ENCODE measurements at places on chromosomes 11 and 22.

GRCh38 chr11:113841691-113842090 is 33.7 kb downstream of the USP28 start:
- no peak for DNase-seq

GRCh38 chr11:59523541-59523940 is 12.2 kb downstream of the OR4D9 start:
- DNase-seq = no peak

- DNase-seq = no peak
Measured at GRCh38 chr11:45503311-45503710, 162.1 kb downstream of the CHST1 start.

- no peak for DNase-seq
Measured at GRCh38 chr11:76288166-76288980, 82.1 kb upstream of the WNT11 start.

DNA sequence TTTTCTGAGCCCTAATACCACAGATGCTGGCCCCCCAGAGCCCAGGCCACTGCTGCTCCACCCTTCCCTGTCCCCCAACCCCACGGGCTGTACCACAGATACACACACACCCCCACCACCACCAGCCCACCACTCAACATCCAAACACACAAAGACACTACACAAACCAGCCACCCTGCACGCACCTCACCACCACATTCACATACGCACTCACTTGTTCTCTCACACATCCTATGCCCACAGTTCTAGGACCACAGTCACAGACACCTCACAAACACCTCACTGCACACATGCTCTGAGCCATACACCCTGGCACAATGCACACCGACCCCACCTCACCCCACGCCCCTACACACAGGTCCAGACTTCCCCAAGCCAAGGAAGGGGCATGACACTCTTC is 22.5 kb upstream of the OAF start:
- DNase-seq = no peak

DNA sequence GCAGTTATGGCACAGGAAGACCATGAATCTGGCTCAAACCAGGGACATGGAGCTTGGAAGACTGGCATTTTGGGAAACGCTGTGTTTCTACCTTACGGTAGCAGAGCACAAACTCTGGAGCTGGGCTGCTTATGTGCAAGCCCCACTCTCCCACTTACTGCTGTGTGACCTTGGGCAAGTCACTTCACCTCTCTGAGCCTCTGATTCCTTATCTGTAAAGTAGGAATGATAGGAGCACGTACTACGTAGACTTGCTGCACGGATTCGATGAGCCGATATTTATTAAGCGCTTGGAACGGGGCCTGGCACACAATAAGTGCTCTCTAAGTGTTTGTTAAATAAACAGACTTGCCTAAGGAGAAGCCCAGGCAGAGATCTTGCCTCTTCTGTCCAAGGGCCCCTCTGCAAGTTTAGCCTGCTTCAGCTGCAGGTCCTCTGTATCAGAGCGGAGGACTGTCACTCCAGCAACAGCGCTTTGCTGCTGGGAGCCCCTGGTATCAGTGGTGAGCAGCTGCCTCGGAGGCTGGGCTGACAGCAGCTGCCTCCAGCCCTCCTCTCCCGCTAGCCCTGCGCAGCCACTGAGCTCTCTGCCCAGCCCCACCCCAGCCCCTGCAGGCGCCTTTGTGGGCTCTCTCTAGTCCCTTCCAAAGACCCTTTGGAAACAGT is 96.9 kb upstream of the ANO1 start:
- DNase-seq = no peak

GRCh38 chr11:114099392-114100178 is 40.1 kb downstream of the ZBTB16 start:
- DNase-seq = no peak

DNA sequence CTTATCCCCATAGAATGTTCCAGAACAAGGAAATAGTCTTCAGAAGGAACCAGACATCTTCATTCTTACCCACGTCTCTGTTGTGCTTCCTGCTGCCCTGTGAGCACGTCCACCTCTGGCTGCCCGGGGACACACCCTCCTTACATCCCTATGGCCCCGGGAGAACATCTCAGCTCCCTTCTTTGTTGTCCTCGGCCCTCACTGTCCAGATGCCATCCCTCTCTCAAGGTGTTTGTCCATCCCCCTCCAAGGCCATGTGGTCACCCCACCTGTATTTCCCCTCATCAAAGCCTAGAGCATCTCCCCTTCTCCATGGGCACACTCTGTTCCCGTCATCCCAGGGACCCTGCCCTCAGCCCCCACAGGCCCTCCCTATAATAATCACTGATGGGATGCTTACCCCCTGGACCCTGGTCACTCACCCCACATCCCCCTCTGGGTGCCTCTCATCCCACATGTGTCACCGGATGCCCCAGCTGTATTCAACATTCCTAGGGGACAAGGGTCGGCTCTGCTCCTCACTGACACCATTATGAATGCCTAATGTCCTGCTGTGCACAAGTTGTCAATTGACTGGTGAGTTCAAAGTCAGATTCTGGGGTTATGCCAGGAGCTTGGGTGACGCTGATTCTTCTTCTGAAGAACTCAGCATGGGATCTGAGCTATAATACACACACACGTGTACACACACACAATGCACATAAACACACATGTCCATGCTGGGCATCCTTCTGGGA is 28.8 kb downstream of the IGLL5 start:
- DNase-seq = no peak

- DNase-seq = no peak
Measured at GRCh38 chr11:99333621-99334020, 312.9 kb downstream of the CNTN5 start.

DNA sequence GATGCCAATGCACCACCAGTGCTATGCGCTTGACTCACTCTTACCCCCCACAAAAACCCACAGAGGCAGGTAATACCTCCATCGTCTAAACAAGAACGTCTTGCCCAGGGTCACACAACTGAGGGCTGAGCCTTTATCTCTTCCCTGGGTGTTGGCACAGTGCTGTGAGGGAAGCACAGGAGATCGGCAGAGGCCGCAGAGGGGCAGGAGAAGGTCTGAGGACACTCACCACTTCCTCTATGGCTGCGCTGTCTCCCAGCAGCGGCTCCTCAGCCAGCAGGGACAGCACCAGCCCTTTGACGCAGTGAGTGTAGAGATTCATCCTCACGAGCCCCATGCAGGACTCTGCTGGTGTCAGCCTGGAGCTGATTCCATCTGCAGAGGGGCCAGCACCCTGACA is 19.9 kb downstream of the HPS4 start:
- DNase-seq = no peak

DNA sequence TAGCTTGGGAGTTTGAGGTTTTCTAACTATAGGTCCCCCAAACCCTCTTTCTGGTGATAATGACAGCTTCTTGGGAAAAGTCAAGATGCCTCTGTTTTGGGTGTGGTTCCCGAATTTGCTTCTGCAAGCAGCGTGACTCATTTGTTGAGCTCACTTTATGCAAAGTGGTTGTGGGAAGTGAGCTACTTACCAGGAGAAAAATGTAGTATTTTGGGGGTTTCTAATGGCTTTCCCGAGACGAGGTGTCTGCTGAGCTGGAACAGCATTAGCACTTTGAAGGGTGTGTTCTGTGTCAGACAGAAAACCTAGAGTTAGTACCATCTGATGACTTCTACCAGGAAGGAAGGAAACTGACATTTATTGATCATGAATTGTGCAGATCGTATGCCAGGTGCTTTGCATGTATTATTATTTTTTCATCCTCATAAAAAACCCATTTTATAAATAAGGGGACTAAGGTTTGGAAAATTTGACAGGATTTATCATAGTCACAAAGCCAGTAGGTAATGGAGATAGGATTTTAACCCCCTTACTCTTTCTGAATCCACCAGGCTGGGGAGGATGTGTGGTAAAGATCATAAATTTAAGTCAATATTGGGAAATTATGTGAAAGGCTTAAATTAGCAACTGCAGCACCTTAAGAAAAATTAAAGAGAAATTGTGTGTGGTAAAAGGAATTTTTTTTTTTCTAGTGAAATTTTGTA is 108.8 kb upstream of the CD44 start:
- no peak for DNase-seq

- DNase-seq = no peak
Measured at GRCh38 chr11:95076981-95077380, 10.3 kb downstream of the SRSF8 start.

- no peak for DNase-seq
Measured at GRCh38 chr11:2085251-2086066, 53.7 kb downstream of the IGF2 start.

- DNase-seq = no peak
Measured at GRCh38 chr11:10004526-10005113, 289.4 kb downstream of the SBF2 start.

DNA sequence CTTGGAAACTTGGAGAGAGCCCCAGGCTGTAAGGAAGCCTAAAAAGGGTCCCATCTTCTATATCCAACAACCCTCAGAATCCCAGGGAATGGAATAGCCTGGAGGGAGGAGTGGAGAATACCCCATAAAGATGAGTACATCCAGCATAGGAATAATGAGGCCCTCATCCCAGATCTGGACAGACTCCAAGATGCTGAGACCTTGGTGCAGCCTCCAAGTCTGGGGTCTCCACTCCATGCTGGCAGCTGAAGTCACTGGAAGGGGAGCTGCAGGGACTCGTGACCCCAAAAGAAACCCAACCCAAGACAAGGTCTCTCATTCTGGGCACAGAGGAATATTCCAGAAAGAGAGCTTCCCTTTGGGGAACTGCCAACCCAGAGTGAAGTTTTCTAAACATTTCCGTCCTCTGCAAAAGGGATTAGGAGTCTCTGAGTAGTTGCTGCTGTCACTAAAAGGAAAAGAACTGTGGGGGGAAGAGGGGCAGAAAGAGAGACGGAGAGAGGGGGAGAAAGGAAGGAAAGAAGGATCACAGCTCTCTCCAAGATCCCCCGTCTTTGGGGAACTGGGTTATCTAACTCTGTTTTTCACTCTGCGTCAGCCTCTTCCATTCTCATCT is 589 bp downstream of the SCGB1A1 start:
- no peak for DNase-seq

- DNase-seq = no peak
Measured at GRCh38 chr22:31613286-31613903, 48.6 kb downstream of the PISD start.

DNA sequence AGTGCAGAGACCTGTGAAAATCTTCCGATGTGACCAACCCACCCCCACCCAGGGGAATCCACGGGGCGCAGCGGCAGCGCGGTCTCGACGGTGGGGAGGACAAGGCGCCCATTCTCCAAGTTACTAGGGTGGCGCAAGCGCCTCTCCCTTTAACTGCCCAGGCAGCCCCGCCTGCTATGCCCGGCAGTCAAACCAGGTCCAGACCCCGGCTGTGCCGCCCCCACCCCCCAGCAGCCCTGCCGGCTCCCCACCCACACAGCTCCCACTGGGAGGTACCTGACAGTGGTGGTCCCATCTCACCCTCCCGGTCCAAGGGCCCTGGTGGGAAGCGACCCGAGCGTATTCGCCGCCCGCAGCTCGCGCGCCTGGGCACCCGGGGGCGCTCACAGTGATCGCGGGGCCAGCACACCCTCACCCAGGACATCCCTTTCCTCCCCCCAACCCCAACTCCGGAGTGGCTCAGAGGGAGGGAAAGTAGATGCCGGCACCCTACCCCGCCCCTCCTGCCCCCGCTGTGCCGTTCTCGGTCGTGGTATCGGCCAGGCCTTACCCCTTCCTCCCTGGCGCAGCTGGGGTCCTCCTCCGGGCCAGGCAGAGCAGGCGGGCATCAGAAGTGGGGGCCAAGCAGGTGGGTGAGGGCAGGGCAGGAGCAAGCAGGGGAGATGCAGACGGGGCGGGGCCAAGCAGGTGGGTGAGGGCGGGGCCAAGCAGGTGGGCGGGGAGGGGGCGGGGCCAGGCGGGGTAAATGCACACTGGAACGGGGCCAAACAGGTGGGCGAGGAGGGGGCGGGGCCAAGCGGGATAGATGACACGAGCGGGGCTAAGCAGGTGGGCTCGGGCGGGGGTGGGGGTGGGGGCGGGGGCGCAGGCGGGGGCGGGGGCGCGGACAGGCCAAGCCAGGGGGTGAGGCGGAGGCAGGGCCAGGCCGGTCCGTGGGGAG is at the start of gene TRPM5:
TSS of gene TRPM5 (minus strand) at position 634 of the 940 bp plus-strand sequence. CDS start 21,478 bp downstream, outside the sequence.
- peak; percentile 53 for DNase-seq

DNA sequence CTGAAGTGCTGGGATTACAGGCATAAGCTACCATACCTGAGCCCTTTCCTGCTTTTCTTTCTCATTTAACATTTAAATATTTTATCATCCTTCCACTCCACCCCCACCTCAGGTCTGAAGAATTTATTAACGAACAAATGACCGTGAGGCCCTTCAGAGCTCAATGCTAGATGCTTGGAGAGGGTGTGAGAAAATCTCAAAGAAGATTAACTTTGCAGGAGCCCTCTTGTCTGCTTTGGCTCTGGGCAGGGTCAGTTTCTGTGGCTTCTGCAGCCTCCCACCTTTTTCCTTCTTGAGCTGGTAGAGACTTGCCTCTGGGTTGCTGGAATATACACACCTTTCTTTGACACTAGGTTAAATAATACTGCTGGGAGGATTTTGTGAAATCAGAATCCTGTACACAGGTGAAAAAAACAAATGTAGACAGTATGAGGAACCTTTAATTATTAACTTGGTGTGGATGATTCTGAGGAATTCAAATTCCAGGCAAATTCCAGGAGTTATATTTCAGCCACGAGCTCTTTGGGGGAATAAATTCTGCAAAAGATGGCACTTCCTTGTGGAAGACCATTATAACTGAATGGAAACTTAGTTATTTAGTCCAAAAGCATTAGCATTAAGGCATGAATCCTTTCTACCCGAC is 3.4 kb upstream of the ZBTB44 start:
- no peak for DNase-seq

DNA sequence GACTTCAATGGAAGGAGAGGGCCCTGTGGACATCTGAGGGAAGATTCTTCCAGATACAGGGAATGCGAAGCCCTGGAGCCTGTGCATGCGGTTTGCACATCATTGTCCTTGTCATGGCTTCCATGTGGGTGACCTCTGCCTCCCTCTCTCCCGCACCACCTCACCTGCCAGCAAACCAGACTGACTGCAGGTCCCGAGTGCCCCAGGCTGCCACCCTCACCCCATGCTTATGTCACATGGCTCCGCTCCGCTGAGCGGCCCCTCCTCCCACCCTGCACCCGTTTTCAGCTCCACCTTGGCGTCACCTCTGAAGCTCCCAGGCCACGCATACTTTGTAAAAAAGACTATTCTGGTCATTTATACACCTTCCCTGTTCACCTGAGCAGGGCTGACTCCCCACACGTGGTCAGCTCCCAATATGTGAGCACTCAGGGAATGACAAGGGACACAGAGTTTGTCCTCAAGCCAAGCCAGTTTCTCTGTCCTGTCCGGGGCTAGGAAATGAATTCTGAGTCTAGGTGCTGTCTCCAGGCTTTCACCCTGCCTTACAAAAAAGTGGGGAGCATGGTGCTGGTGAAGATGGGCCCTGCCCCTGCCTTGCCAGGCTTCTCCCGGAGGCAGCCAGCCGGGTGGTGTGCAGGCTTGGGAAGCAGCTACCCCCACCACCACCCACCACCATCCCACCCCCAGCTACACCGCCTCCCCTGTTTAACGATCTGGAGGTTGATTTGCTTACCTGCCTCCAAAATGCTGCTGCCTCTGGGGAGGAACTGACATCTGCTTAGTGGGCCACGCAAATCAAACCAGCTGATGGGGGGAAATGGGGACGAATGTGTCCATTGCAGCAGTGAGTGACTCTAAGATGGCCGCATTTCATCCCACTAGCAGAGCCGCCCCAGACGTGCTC is 32.7 kb downstream of the FAM83F start:
- no peak for DNase-seq

GRCh38 chr11:86499723-86500129 is 125.0 kb downstream of the CCDC81 start:
- DNase-seq = peak; percentile 30

GRCh38 chr22:30866216-30866615 is 102.4 kb downstream of the MORC2 start:
- no peak for DNase-seq

All from LoVo (cell line).